CD4-positive, alpha-beta memory T cell (primary cell): ENCODE measurements at places on chromosomes 11 and 22. TPM values are rescaled to one million over a fixed set of nuclear protein-coding genes. Genes with fewer than 3 reads are reported as not detected.

Gene OR8D4
- total RNA-seq = not detected

Gene ANKK1
- total RNA-seq = 2.7 TPM

Gene LRRN4CL
- 0.11 TPM for total RNA-seq

Gene RGL4
- total RNA-seq = 7.2 TPM

Gene RFPL2
- 0.81 TPM for total RNA-seq

Gene BIRC3
- total RNA-seq = 198 TPM

Gene APOL1
- 31.2 TPM for total RNA-seq

DNA sequence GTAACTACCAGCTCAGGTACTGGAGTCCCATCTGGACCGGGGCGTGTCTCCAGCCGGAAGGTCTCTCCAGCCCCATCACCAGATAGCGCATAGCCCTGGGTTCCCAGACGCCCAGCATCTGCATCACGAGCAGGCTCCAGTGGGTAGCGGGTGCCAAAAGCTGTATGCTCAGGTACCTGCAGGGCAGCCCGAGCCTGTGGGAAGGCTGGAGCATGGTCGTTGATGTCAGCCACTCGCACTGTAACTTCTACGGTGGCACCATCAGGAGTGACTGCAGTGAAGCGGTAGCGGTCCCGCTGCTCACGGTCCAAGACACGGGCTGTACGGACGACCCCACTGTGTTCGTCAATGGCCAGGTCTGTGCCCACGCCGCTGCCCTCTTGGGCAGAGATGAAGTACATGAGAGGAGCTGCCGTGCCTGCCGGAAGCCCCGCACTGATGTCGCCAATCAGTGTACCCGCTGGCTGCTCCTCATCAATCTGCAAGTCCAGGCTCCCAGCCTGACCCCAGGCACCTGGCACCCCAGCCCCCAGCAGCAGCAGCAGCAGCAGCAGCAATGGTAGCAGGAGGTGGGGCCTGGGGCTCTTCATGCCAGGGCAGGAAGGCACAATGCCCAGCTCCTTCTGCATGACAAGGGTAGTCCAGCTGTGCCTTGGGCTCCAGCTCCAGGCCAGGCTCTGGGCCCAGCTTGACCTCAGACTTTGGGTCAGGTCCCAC lies 14.5 kb downstream of the DCHS1 start:
- peaks cover 19% of the 10 kb centered on the region for H3K4me1 ChIP-seq
- H3K27me3 ChIP-seq = no peaks in the 10 kb centered on the region
- H3K36me3 ChIP-seq = no peaks in the 10 kb centered on the region
- DNase-seq = no peak

- no peak overlapping the region for H3K27ac ChIP-seq
- H3K27me3 ChIP-seq = no peaks in the 10 kb centered on the region
- H3K4me3 ChIP-seq = no peak overlapping the region
- no peaks in the 10 kb centered on the region for H3K4me1 ChIP-seq
These were observed 470.0 kb downstream of the BUD13 start for GRCh38 chr11:116302756-116303155.

DNA sequence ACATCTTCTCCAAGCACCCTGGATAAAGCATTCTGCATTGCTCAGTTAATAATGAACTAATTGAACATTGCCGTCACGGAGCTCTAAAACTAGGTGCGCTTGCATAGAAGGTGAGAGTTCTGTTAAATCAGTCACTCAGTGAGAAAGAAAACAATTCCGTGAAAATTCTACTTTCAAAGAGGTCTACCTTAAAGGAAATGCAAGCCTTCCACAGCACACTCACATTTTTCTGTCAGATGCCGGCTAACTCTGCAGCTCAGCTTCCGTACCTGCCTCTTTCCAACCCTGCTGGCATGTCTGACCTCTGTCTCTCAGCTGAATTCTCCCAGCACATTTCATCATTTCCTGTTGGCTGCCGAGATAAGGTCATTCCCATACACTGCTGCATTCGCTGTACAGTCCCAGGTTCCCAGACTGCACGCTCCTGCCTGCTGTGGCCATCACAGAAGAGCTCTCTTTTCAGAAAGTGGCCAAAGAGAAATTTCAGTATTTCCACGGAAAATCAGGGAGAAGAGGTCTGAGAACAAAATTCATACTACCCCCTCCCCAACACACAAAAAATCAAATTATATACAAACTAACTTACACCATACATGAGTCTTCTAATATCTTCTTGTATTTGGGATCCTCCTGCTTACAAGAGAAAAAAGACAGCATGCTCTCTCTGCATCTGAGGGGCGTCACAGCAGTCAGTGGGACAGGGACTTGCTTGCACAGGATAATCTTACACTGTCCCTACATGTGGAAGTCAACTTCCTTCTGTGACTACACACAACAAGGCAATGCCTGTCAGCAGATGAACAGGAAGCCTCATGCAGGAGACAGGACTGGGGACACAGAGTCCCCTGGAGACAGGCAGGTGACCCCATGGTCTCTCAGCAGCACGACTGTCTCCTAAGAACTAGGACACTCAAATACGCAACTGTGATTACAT lies 55.1 kb downstream of the PACSIN2 start:
- no peaks in the 10 kb centered on the region for H3K27me3 ChIP-seq
- no peak for DNase-seq
- no peaks in the 10 kb centered on the region for H3K36me3 ChIP-seq
- H3K4me1 ChIP-seq = peaks cover 16% of the 10 kb centered on the region
- H3K4me3 ChIP-seq = no peak overlapping the region

- no peak overlapping the region for H3K4me3 ChIP-seq
- no peaks in the 10 kb centered on the region for H3K36me3 ChIP-seq
- no peak overlapping the region for H3K27ac ChIP-seq
- DNase-seq = no peak
- no peaks in the 10 kb centered on the region for H3K4me1 ChIP-seq
These were observed 279.6 kb upstream of the PITPNB start for GRCh38 chr22:28198692-28199091.

DNA sequence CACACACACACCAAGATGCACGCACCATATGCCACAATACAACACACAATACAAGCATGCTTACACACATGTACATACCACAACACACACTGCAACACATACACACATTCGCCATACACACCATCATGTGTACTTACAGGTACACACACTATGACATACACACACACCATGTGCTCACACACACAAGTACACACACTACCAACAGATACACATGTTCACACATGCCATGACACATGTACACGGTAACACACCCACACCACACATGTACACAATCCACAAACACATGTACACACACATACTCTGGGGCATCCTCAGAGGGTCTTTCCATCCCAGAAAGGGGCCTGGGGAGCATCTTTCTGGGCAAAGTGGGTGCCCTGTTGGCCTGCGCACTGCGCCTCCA lies 82.2 kb downstream of the ST3GAL4 start:
- H3K4me3 ChIP-seq = no peak overlapping the region
- H3K36me3 ChIP-seq = no peaks in the 10 kb centered on the region
- H3K27me3 ChIP-seq = no peaks in the 10 kb centered on the region

DNA sequence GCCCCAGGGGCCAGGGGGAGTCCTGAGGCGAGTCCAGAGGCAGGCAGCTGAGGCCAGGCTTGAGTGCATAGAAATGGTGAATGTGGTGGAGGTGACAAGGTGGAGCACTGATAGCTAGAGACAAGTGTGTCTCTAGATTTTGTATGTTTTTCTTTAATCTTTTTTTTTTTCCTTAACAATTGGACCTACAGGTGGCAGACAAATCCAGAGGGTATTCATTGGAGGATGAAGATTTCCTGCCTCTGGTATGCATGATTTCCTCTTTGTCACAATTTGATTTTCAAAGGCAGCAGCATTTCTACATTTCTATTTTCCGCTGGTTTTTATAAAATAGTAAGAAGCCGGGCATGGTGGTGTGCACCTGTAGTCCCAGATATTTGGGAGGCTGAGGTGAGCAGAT lies 47.7 kb upstream of the DKK3 start:
- no peak overlapping the region for H3K27ac ChIP-seq
- H3K27me3 ChIP-seq = no peaks in the 10 kb centered on the region
- no peak overlapping the region for H3K4me3 ChIP-seq
- no peaks in the 10 kb centered on the region for H3K36me3 ChIP-seq
